ENCODE measurements at places on chromosomes 7 and 10.

DNA sequence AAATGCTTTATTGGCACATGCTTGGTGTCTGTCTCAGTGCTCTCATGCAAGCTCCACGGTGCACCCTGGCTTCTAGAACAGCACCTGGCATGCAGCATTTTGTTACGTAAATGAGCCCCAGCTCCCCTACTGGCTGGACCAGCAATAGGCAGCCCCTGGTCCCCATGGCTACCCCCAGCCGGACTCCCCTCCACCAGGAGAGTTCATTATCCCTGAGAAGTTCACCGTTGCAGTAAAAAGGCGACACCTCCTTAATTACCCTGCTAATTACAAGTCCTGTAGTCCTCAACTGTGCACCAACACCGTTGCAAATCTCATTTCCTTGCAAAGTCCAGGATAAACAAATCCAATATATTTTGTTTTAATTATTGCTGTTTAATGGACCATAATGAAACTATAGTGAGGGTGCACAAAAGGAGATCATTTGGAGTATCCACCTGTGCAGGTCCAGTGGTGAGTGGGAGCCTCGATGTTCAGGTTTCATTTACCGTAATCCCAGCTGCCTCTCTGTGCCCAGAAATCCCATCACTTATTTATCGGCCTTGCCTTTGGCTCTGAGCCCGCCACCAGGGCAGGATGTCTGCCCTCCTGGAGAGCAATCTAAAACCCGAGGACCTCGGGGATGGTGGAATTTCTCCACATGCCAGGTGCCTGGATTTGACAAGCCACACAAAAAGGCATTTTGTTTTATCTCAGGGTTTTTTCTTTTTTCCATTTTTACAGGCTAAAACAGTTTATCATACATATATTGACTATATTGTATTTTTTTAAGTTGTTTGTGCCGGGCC lies 12.8 kb upstream of the DRGX start:
- no peak for DNase-seq

DNA sequence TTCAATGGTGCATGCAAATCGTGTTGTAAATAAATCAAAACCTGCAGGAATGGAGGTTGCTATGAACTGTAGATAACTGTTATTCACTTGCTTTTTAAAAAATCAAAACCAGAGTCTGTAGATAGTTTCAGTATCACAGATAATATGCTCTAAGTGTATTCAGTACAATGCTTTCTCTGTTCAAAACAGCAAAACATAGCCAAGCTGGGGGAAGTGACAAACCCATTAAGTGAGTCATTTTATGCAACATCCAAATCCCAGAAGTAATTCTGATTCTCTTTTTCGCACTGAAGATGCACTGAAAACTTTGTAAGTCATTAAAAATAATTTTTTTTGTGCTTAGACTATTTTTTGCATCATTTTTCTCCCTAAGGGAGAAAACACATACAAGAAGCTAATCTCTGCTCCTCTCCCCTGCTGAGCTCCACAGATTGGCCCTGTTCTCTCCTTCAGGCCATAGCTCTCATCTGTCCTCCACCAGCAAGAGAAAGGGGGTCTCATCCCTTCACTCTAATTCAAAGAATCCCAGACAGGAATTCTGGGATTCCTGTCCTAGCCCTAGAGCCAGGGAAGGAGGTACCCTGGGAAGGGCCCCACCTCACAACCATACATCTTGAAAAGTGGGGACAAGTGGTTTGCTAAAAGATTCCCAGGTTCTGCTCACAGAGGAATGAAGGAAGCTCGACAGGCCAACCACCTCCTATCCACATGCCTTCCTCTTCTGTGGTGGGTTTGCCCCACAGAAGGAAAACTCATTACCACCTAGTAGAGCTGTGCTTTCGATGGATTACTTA lies 4.9 kb downstream of the PRTFDC1 start:
- no peak for DNase-seq

DNA sequence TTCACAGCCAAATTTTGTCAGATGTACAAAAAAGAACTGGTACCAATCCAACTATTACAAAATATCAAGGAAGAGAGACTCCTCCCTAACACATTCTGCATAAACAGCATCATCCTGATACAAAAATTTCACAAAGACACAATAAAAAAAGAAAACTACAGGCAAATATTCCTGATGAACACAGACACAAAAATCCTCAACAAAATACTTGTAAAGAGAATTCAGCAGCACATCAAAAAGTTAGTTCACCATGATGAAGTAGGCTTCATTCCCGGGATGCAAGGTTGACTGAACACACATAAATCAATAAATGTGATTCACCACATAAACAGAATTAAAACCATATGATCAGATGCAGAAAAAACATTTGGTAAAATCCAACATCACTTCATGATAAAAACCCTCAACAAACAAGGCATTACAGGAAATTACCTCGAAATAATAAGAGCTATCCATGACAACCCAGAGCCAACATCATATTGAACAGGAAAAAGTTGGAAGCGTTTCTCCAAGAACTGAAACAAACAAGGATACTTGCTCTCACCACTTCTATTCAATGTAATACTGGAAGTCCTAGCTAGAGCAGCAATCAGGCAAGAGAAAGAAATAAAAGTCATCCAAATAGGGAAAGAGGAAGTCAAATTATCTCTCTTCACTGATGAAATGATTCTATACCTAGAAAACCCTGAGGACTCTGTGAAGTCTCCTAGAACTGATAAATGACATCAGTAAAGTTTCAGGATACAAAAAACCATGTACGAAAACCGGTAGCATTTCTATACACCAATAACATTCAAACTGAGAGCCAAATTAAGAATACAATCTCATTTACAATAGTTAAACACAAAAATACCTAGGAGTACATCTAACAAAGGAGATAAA lies 223.1 kb downstream of the REEP3 start:
- no peak for DNase-seq

DNA sequence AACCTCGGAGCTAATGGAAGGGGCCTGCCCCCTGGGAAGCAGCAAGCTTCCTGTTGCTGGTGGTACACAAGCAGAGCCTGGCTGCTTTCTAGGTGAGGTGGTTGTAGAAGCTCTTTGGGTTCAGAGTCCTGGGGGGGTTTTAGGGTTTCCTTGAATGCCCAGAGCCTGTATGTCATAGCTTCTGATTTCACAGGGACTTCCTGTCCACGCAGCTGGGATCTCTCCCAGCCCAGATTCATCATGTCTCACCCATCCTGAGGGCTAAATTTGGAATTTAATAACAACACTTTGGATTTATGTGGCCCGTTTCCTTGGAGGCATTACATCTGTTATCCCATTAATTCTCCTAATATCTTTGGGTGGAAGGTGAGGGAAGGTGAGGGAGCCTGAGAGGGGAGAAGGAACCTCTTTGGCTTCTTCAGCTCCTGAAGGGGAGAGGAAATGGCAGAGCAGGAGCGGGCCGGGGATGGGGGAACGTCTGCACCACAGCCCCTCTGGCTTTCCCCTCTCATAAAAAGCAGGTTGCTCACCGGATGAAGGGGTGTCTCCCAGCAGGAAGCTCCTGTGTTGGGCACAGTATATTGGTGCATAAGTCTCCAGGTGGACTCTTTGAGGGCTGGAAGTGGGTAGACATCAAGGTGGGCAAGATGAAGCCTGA lies 19.7 kb downstream of the RPS24 start:
- DNase-seq: no peak

GRCh38 chr7:27670676-27671075 lies 8.0 kb upstream of the HIBADH start:
- no peak for DNase-seq

- DNase-seq: no peak
Measured at GRCh38 chr7:111424768-111425167, 137.5 kb downstream of the IMMP2L start.

DNA sequence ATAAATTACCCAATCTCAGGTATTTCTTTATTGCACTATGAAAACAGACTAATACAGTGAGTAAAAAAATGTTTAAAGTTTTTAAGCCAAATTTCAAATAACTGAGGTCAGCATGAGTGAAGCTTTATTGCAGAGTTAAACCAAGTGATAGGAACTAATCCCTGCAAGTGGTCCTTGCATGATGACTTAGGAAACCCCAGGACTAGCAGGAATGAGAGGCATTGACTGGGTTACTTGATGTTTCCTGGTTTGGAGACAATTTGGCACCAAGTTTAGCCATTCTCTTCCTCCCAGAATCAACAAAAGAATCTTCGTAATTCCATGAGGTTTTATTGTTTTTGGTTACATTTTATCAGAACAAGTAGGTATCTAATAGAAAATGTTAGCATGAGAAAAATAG lies 194.2 kb downstream of the BICC1 start:
- no peak for DNase-seq

DNA sequence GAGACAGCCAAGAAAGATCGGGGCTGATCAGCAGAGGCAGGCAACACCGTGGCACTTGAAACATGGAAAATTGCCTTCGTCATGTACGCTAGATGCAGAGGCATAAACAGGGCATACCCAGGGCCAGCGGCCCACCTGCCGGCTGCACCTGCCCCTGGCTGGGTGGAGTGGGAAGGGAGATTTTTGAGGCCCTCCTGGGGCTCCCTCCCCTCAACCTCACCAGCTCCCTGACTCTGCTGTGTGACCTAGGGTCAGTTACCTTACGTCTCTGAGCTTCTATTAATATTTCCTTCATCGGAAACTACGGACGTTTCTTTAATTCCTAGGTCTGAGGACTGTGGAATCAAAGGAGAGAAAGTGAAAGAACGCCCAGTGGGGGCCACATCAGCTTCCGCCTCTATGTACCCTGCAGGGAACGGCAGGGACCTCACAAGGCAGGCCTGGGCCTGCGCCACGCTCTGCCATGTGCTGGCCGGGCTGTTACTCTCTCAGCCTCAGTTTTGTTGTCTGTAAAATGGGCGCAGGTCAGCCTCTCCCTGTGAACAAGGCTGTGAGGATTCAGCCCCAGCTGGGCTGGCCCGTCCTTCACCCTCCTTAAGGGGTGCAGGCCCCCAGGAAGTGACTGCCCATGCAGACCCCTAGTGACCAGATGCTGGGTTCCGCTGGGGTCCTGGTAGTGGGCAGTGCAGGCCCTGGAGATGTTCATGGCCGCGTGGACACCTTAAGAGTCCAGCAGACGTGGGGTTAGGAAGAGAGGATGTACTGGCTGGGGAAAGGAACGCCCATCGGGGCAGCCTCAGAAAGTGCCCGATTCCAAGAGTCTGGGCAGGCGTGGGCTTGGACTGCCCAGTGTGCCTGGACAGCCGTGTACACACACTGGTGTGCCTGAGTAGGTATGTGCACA lies 22.7 kb downstream of the ELFN1 start:
- DNase-seq: no peak

DNA sequence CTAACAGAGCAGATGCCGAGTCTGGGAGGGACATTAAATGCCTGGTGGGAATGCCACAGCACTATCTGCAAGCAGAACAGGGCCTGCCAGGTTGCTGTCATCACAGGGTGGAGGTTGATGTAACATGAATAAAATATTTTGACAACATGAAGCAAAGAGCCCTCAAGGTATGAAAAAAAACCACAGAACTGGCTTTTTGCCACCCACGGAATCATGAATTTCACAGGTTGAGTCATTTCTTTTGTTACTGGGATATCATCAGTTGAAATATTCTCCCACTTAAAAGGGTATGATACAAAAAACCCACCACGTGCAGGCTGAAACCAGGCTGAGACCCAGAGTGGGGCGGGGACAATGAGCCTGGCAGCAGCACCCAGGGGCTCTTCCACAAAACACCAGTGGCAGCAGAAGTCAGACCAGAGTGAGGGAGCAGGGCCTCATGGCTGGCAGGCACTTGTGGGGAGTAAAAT lies 220.1 kb downstream of the TNS3 start:
- no peak for DNase-seq

DNA sequence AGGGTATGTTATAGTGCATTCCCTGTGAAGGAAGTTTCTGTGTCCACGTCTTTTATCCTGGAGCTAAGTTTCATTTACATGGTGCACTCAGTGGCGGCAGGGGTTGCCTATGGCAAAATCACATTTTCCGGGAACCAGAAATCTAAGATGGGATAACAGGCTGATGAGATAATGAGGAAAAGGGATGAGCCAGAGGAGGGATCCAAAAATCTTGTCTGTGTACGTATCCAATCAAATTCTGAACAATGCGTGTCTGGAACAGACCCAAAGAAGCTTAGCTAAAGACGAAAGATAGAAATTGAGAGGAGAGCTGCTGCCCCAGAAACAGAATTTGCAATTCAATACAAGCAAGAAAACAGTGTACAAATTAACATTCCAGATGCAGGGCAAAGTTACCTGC lies 16.1 kb downstream of the LANCL2 start:
- DNase-seq: no peak

DNA sequence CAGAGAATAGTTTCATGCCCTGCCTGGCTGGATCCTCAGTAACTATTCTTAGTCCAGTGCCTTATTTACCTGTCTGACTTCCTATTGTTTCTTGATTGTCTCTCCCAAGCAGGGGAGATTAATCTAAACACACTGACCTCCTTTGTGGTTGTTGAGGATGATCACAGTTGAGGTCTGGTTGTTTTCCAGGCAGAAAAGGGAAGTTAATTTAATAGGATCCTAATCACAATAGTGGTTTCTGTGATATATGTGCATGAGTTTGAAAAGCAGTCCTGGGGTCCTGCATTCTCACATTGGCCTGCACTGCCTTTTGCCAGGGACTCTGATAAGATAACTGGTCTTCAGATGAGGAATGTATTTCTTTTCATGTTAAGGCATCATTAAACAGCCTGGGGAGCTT lies 130.1 kb downstream of the SND1 start:
- no peak for DNase-seq

DNA sequence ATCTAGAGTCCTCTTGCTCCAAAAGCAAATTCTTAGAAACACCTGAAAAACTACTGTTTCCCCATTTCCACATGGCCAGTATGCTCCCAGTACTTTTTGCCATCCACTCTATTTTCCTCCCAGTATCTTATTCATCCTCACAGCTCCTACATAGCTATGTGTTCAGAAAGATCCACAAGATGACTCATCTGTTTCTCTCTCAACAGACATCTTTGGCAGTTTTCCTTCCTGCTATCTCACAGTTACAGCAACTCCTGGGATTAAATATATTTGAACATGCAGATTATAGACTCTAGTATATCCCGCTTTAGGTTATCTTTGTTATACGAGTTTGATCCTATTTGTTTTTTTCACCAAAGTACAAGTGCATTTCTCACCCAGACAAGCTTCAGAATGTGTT lies 675.6 kb upstream of the POT1 start:
- DNase-seq: no peak

- no peak for DNase-seq
Measured at GRCh38 chr10:52463826-52464225, 149.7 kb downstream of the DKK1 start.

DNA sequence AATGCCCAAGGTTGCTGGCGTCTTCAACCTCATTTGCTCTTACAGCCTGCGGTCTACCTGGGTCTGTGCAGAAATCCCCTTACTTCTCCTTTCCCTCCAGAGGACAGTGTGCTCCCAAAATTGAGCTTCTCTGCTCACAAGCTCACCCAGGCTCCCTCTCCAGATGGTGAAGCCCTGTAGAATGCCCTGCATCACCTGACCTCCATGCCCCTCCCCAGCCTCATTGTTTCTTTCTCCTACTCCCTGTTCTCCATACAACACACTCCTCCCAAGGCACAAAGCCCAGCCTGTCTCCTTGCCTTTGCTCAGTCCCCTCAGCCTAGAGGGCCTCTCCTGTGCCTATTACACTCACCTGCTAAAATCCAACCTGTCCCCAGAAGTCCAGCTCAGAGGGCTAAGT lies 3.5 kb downstream of the CRHR2 start:
- DNase-seq: no peak

GRCh38 chr10:44862924-44863323 lies 48.2 kb upstream of the TMEM72 start:
- DNase-seq: no peak
